ENCODE measurements at places on chromosomes 2 and 18.

DNA sequence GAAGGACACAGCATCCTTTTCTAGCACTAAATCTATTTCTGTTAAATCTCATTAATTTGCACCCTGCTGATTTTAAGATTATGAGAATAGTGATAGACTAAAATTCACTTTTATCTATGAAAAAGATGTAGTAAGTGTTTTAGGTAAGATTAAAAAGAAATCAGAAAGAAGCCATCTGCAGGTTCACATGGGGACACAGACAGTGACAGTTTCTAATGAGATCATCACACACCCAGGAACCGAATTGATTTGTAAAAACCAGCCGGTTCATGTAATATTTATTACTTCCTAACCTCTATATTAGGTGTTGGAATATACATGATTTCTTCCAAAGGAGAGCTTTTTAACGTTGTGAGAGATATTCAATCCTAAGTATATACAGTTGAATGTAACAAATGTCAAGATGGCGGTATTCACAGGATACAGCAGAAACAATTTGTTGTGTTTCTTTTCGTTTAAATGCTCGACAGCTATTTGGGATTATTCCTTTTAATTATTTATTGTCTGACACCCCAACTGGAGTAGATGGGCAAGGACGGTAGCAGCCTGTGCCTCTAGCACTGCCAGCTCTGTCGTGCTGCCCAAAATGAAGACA, 223.4 kb downstream of the CCDC102B start:
- no peak for DNase-seq

DNA sequence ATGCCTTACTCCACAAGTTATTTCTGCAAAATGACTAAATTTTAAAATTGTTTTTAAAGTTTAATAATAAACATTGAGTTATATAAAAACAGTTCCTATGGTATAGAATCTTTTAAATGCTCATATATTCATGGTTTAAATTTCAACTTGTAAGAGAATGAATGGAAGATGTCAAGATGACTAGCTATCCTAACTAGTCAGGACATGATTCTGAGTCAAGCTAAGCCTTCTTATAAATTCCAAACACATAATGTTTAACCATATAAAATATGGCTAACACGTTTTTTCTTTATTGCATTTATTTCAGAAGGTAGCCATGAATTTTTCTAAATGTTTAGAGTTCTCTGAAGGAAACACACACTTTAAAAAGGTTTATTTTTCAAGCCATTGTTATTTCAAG, 320.4 kb downstream of the CBLN2 start:
- DNase-seq: no peak

- DNase-seq: no peak
Measured at GRCh38 chr2:1603059-1603458, 141.3 kb downstream of the PXDN start.

GRCh38 chr2:149761611-149762010, 174.0 kb upstream of the MMADHC start:
- no peak for DNase-seq

DNA sequence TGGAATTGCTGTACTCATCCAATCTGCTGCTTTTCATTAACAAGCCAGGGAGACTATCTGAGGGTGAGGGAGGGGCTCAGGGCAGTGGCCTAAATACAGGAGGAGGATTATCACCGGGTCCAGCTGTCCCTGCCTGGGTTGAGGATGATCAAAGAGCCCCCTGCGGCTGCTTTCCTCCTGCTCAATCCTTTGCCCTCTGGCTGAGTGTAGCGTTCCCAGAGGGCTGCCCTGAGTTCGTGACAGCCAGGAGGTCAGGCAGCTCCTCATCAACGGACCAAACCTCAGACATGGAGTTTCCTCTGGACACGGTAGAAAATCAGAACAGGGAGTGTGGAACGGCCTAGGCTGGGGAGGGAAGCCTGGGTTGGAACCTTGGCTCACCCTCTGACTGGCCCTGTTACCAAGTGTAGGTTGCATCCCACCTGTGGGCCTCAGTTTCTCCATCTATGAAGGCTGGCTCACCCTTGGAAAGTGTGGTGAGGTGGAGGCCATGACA, 23.5 kb downstream of the CIB4 start:
- DNase-seq: no peak

DNA sequence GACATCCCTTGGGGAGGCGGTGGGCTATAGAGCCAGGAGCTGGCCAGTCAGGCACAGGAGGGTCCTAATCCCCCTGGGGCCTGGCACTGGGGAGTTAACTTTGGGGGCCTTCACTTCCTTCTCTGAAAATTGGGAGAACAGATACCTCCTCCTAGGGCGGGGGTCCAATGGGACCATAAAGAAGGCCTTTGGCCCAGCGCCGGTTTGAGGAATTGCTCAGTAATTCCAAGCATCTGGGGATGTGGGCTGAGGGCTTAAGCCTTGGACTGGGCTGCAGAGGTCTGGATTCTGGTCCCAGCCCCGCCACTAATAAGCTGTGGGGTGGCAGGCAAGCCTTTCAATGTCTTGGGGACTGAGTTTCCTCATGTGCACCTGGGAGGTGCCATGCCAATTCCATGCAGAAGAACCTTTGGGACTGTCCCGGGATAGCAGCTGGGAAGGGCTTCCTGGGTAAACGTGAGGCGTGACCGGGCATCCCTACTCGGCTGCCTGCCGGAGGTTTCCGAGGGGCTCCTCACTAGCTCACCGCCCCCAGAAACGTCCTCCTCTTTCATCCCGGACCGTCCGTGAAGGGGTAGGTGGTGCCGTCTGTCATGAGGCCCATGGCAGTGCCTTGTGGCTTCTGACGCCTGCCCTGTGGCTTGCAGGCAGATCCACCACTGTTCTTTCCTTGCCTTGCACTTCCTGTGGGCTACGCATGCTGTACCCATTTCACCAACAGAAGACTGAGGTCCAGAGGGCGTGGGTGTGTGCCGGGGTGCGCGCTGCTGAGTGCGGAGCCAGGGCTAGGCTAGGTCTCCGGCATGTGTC, 67.4 kb upstream of the HPCAL1 start:
- DNase-seq: no peak

- DNase-seq: no peak
Measured at GRCh38 chr18:56389190-56389589, 249.2 kb downstream of the TXNL1 start.

DNA sequence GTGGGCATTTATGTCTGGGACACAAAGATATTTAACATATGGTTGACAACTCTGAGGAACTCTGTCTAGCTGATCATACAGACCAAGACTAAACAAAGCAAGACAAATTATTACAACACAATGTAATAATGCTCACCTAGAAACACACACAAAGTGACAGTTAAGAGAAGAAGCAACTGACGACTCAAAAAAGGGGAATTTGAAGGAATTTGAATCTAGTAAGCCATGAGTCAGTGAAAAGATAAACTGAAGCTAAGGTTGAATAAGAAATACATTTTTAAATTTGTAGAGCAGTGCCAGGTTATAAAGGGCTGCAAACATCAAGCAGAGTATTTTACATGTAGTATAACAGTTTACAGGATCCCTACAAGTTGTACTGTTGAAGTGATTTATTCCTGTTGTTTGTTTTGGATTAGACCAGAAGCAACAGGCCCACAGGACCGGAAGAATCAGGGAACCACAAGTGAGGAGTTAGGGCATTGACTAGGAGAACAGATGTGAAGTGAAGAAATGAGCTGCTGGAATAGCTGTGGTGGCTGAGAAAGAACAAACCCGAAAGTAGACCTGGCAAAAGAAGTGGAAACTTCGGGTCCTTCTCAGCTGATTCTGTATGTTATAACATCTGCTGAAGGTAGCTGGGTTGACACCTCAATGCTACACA, 35.6 kb downstream of the IFIH1 start:
- DNase-seq: peak; percentile 76

- no peak for DNase-seq
Measured at GRCh38 chr18:46276748-46277147, 172.6 kb downstream of the HAUS1 start.

- DNase-seq: peak; percentile 72
Measured at GRCh38 chr2:42359965-42360483, 993 bp downstream of the COX7A2L start.

DNA sequence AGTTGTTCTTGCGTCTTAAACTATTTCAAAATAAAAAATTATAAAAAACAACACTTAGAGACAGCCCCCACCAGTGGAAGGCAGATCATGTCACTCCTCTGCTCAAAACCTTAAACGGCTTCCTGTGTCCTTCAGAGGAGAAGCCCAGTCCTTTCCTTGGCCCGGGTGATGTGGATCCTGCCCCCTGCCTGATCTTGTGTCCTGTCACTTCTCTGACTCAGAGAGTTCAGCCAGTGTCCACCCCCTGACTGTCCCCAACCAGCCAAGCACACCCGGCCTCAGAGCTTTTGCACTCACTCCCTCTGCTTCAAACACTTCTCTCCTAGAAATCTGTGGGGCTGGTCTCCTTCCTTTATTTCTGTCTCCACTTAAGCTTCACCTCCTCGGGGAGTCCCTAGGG, 35.4 kb downstream of the TOGARAM2 start:
- DNase-seq: no peak

DNA sequence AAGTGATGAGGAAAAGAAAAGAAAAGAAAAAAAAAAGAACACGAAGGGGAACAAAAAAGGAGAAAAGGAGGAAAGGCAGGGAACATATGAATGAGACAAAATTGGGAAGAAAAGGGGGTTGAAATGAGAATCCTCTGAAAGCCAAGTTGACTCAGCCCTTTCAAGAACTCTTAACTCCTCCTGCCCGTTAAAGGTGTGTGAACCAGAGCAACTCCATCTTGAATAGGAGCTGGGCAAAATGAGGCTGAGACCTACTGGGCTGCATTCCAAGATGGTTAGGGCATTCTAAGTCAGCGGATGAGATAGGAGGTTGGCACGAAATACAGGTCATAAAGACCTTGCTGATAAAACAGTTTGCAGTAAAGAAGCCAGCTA, 4.0 kb upstream of the POLE4 start:
- DNase-seq: no peak

DNA sequence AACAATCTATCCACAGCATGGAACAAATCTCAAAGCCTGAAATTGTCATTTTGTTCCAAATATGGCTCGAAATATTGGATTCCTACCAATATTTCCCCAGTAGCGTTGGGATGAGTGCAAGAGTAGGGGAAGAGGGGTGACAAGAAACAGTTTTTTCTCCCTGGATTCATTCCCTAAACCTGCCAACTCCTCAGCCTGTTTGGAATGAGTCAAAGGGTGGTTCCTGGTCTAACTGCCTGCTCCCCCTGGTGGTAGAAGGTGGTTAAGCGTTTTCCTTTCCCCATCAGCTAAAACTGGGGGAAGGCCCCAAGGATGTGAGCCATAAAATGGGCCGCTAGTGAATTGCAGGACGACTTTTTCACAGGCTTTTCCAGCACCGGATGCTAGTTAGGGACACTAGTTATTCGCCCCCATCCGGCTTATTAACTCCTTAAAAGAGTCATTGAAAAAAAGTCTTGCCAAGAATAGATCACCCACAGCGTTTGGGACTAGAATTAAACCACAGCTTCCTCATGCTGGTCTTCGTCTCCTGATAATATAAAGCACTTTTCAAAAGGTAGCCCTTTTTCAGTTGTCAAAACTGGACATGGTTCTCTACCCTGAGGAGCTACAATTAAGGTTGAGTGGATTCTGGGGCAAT, 72.5 kb downstream of the DHRS9 start:
- DNase-seq: peak; percentile 49

- no peak for DNase-seq
Measured at GRCh38 chr2:36976065-36976464, 9.7 kb upstream of the STRN start.

DNA sequence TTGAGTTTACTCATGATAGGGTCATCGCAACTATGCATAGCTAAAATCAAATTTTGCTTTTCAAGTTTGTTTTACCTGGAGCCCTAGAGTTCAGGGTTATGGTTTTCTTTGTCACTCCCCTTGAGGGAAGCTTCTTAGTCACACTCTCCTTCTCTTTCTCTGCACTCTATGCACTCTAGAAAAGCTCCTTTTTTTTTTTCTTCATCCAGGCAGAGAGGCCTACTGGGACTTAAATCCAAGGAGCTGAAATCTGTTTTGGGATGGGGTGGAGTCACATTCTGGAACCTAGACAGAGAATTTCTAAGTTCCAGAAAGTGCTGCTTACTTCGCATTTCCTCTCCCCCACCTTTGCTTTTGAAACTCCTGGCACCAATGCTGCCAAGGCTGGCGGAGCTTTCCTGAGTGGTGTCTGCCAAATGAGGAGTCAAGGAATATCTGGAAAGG, 19.1 kb upstream of the IL18R1 start:
- no peak for DNase-seq

- no peak for DNase-seq
Measured at GRCh38 chr18:25223211-25223610, 128.8 kb downstream of the ZNF521 start.

- DNase-seq: no peak
Measured at GRCh38 chr2:138003411-138003810, 39.1 kb downstream of the HNMT start.

GRCh38 chr2:102396012-102396411, 26.9 kb upstream of the IL18RAP start:
- no peak for DNase-seq

GRCh38 chr2:117745537-117745936, 69.0 kb upstream of the DDX18 start:
- DNase-seq: no peak

- DNase-seq: no peak
Measured at GRCh38 chr2:36658277-36658748, 38.2 kb upstream of the VIT start.

DNA sequence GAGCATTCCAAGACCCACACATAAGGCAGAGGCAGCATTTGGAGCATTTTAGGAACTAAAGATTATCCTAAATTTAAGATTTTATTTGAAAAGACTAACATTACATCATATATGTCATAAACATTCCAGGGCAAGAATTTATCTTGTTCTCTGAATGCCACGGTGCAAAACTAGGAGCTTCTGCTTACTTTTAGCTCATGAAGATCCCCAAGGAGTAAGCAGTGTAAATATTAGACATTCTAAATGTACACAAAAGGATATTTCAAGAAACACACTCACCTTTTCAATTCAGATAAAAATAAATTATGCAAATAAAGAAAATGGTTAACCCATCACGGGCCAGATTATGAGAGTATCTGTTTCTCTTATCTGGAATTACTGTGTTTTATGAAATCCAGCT, 101.7 kb upstream of the ETAA1 start:
- no peak for DNase-seq

- peak; percentile 93 for DNase-seq
Measured at GRCh38 chr2:25041928-25042320, at the start of gene EFR3B. TSS of gene EFR3B (plus strand) at chr2:25042076. CDS start at chr2:25042313, 237 bp downstream.

- no peak for DNase-seq
Measured at GRCh38 chr2:170711774-170712652, 3.1 kb upstream of the SP5 start.
